Activated naive CD8-positive, alpha-beta T cell treated with anti-CD3 and anti-CD28 coated beads, Interleukin-2, amount 10 ng/mL, durations not matched to agents 7 days and 5 days (primary cell): ENCODE measurements at places on chromosomes 16 and 17. TPM values are rescaled to one million over a fixed set of nuclear protein-coding genes. Genes with fewer than 3 reads are reported as not detected.

DNA sequence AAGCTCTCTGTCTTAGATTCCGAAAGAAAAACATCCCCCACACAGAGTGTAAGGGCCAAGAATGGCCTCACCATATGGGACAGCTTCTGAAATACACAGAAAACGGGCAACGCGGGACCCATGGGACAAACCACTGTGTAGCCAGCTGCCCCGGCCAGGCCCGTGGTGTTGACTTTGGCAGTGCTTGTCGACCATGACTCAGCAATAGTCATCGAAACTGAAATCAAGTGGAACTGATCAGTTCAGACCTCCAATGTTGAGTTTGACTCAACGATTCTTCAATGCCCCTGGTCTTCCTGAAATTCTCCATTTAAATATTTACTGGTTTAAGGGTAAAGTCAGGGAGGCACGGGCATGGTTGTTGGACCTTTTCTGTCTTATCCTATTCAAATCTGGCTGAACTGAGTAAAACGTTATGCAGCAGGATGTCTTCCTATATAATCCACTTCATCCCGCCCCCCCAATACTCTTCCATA, 27.5 kb downstream of the ZFHX3 start:
- DNase-seq, result no peak
- no peaks in the 10 kb centered on the region for H3K36me3 ChIP-seq
- H3K4me3 ChIP-seq, result no peak overlapping the region
- H3K27ac ChIP-seq, result no peak overlapping the region
- H3K27me3 ChIP-seq, result no peaks in the 10 kb centered on the region

DNA sequence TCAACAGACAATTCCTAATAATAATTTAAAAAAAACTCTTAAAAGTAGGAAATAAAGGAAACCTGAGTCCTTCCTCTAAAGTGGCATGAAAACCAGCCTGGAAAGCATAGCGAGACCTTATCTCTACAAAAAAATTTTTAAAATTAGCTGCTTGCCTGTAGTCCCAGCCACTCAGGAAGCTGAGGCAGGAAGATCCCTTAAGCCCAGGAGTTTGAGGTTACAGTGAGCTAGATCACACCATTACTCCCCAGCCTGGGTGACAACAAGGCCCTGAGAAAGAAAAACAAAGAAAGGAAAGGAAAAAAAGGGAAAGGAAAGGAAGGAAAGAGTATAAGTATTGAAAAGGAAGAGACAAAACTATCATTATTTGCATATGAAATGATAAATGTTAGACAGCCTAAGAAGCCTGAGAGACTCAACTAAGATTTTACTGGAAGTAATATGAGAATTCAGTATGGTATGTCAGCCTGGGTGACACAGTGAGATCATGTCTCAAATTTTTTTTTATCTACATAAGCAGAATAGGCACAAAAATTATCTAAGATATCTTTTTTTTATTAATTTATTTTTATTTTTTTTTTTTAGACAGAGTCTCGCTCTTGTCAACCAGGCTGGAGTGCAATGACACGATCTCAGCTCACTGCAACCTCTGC, 113.0 kb downstream of the GOSR1 start:
- H3K4me3 ChIP-seq, result no peak overlapping the region
- H3K36me3 ChIP-seq, result no peaks in the 10 kb centered on the region
- no peak overlapping the region for H3K27ac ChIP-seq
- no peak for DNase-seq
- H3K4me1 ChIP-seq, result peaks cover 5% of the 10 kb centered on the region

- no peaks in the 10 kb centered on the region for H3K27me3 ChIP-seq
- H3K36me3 ChIP-seq, result no peaks in the 10 kb centered on the region
- H3K4me1 ChIP-seq, result no peaks in the 10 kb centered on the region
- H3K4me3 ChIP-seq, result no peak overlapping the region
- no peak overlapping the region for H3K27ac ChIP-seq
Measured at GRCh38 chr17:53950207-53950857, 127.6 kb downstream of the KIF2B start.

DNA sequence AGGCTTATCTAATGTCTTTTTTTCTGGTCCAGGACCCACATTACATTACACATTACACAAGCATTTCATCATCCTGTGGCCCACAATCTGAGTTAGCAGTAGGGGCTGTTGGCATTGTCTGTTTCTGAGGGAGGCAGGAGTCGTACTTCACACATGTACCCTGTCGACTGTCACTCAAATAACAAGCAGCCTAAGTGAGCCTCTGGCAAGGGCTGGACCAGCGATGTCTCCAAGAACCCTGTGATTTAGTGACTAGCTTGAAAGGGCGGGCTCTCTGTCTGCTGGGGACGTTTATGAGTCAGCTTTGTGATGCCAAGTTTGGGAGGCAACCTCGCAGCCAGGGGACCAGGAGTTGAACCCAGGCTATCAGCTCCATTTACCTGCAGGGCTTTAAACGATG, 251.4 kb downstream of the HS3ST3B1 start:
- H3K4me3 ChIP-seq, result no peak overlapping the region
- no peak for DNase-seq
- no peaks in the 10 kb centered on the region for H3K36me3 ChIP-seq
- no peak overlapping the region for H3K27ac ChIP-seq

GRCh38 chr16:68343137-68343536, 32.3 kb downstream of the PRMT7 start:
- H3K27ac ChIP-seq, result no peak overlapping the region
- peaks cover 57% of the 10 kb centered on the region for H3K36me3 ChIP-seq
- H3K4me3 ChIP-seq, result no peak overlapping the region

- H3K27me3 ChIP-seq, result no peaks in the 10 kb centered on the region
- DNase-seq, result peak; percentile 51
- H3K4me1 ChIP-seq, result peaks cover 10% of the 10 kb centered on the region
- H3K4me3 ChIP-seq, result no peak overlapping the region
- no peaks in the 10 kb centered on the region for H3K36me3 ChIP-seq
Measured at GRCh38 chr17:37373530-37374159, 2.1 kb upstream of the C17orf78 start.

DNA sequence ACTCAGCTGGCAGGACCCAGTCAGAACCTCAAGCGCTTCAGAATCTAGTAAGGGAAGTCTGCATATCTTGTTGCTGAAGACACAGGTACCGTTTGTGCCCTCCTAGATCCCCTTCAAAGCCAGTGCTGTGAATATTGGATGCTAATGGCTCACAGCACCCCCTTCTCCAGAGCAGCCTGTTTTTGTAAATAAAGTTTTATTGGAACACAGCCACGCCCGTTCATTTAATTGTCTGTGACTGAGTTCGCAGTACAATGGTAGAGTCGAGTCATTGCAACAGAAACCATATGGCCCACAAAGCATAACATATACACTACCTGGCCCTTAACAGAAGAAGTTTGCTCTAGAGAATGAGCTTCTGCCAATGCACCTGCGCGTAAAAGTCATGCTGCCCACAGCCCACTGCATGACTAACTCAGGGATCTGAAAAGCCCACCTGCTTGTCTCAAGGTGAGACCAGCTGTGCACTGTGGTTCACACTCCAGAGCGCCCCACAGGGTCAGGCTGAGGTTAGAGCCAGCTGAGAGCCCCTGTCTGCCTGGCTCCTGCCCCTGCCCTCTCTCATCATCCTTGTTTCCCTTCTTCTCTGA, 48.8 kb downstream of the AIPL1 start:
- H3K27me3 ChIP-seq, result no peaks in the 10 kb centered on the region
- H3K4me3 ChIP-seq, result no peak overlapping the region
- DNase-seq, result no peak
- no peaks in the 10 kb centered on the region for H3K36me3 ChIP-seq

DNA sequence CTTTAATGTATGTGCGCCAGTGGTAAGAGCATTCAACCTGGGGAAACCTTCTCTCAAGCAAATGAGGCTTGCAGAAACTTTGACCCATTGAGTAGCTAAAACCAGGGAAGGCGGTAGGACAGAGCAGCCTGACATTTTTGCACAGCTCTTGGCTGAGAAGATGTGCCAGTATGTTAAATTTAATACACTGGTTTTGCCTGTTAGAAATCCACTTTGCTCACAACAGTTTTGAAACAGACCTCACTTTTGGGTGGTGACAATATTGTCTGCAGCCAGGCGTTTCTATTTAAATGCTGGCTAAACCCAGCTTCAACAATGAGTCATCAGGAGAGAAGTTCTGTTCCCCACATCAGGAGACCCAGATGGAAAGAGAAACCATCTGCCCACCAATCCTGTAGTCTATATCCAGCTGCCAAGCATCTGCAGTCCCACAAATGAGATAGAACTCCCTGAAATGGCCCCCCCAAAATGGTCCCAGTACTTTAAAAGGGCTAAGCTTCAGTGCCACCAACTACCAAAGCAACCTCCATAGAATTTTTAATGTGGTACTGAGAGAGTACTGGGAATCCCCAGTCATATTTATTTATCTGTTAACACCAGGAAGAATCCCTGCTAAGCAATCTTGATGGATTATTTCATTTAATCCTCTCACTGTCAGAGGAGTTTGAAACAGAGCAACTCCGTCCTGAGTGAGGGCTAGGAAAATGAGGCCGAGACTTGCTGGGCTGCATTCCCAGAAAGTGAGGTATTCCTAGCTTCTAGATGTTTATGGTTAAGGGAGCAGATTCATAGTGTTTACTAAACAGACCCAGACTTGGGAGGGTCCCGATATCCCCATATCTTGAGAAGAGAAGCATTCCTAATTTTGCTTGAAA, 29.0 kb upstream of the CLEC3A start:
- no peak overlapping the region for H3K27ac ChIP-seq
- H3K4me3 ChIP-seq, result no peak overlapping the region
- peaks cover 2% of the 10 kb centered on the region for H3K4me1 ChIP-seq
- peaks cover 5% of the 10 kb centered on the region for H3K27me3 ChIP-seq

- H3K27me3 ChIP-seq, result no peaks in the 10 kb centered on the region
- no peaks in the 10 kb centered on the region for H3K36me3 ChIP-seq
- no peak for DNase-seq
- H3K27ac ChIP-seq, result no peak overlapping the region
Measured at GRCh38 chr16:80202831-80203413, 337.9 kb upstream of the DYNLRB2 start.

GRCh38 chr16:12609937-12610699, 193.6 kb downstream of the CPPED1 start:
- no peak for DNase-seq
- H3K4me3 ChIP-seq, result no peak overlapping the region
- H3K36me3 ChIP-seq, result no peaks in the 10 kb centered on the region
- peaks cover 7% of the 10 kb centered on the region for H3K4me1 ChIP-seq
- no peak overlapping the region for H3K27ac ChIP-seq

- H3K4me3 ChIP-seq, result no peak overlapping the region
- peaks cover 7% of the 10 kb centered on the region for H3K27me3 ChIP-seq
- H3K36me3 ChIP-seq, result no peaks in the 10 kb centered on the region
Measured at GRCh38 chr17:14921936-14922335, 343.2 kb downstream of the PMP22 start.

DNA sequence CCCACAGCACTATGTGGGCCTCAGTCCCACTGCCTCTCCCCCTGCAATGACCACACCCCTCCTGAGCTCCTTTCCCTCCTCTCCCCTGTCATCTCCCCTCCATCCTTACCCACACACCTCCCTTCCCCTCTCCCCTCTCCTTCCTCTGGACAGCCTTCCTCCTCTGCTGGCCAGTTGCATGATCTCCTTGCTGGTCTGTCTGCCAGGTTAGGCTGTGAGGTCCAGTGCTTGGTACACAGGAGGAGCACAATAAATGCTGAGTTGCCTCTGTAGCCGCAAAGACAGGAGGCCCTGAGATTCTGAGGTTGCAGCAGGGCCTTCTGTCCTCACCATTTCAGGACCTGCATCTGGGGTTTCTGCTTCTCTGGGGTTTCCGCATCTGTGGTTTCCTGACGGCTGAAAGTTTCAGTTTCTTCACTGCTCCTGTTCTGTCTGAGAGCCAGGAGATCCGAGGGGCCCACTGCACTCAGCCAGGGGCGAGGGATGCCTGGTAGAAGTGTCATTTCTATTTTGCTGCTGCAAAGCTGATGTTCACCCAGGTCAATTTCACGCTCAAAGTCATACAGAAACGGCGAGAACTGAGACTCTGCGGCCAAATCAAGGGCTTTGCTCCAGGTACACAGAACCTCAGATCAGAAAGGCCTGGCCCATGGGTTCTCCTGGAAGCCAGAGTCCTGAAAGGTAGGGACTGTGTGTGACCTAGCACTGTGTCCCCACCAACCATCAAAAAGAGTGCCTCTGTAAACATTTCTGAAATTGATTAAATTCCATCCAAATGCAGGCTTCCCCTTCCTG, 4.6 kb upstream of the SLC12A3 start:
- no peaks in the 10 kb centered on the region for H3K27me3 ChIP-seq
- peak overlapping the region; percentile 96 for H3K27ac ChIP-seq
- H3K36me3 ChIP-seq, result peaks cover 3% of the 10 kb centered on the region
- H3K4me1 ChIP-seq, result peaks cover 54% of the 10 kb centered on the region
- peak overlapping the region; percentile 72 for H3K4me3 ChIP-seq

- no peak overlapping the region for H3K27ac ChIP-seq
- H3K36me3 ChIP-seq, result peaks cover 3% of the 10 kb centered on the region
- peaks cover 11% of the 10 kb centered on the region for H3K4me1 ChIP-seq
- no peak overlapping the region for H3K4me3 ChIP-seq
- DNase-seq, result no peak
Measured at GRCh38 chr16:19497176-19497575, 24.7 kb downstream of the GDE1 start.

- H3K4me1 ChIP-seq, result no peaks in the 10 kb centered on the region
- H3K36me3 ChIP-seq, result no peaks in the 10 kb centered on the region
- no peak for DNase-seq
- H3K4me3 ChIP-seq, result no peak overlapping the region
- peaks cover 1% of the 10 kb centered on the region for H3K27me3 ChIP-seq
- H3K27ac ChIP-seq, result no peak overlapping the region
Measured at GRCh38 chr16:3992297-3993051, 112.0 kb upstream of the CREBBP start.

DNA sequence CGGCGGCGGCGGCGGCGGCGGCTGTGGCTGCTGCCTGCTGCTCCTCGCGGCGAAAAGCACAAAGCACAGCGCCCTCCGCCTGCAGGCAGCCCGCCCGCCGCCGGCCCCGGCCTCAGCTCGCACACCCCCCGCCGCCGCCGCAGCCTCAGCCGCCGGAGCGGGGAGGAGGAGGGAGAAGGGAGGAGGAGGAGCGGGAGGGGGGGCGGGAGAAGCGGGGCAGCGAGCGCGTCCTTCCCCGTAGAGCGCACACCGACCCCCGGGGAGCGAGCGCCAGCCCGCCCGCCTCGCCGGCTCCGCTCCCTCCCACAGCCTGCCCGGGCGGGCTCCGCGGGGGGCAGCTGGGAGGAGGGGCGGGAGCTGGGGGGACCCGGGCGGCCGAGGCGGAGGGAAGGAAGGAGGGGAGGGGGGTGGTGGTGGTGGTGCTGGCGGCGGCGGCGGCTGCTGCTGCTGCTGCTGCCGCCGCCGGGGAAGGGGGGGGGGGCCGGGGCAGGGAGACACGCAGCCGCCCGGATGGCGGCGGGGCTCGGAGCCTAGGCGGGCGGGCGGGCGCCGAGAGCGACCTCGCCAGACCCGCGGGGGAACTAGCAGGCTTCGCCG, at the start of gene UBTF:
TSS of gene UBTF (minus strand) at position 60 of the 597 bp plus-strand sequence. CDS start 1,446 bp downstream, outside the sequence.
- H3K27ac ChIP-seq, result peak within 1 kb of the TSS; percentile 97
- peak within 1 kb of the TSS; percentile 99 for H3K4me3 ChIP-seq
- H3K36me3 ChIP-seq, result peaks cover 28% of the 10 kb centered on the region
- DNase-seq, result peak; percentile 81
- H3K27me3 ChIP-seq, result peaks cover under 1% of the 10 kb centered on the region

IL17C gene
- not detected for total RNA-seq

USB1 gene
- 53.9 TPM for total RNA-seq

NKIRAS2 gene
- total RNA-seq, result 27.2 TPM

PKMYT1 gene
- 116 TPM for total RNA-seq

CHMP6 gene
- total RNA-seq, result 33.0 TPM

CFAP52 gene
- not detected for total RNA-seq

HSD3B7 gene
- total RNA-seq, result 10.9 TPM
